ENCODE measurements at places on chromosomes 3 and 15.
A peak's percentile ranks its signal among the peaks of the same experiment; 100 is the strongest.

- peaks cover 37% of the 10 kb centered on the region for H3K36me3 ChIP-seq
- DNase-seq = no peak
- H3K27ac ChIP-seq = no peak overlapping the region
- no peak overlapping the region for H3K4me3 ChIP-seq
Observed at GRCh38 chr15:68285259-68285980, 7.9 kb downstream of the FEM1B start.

DNA sequence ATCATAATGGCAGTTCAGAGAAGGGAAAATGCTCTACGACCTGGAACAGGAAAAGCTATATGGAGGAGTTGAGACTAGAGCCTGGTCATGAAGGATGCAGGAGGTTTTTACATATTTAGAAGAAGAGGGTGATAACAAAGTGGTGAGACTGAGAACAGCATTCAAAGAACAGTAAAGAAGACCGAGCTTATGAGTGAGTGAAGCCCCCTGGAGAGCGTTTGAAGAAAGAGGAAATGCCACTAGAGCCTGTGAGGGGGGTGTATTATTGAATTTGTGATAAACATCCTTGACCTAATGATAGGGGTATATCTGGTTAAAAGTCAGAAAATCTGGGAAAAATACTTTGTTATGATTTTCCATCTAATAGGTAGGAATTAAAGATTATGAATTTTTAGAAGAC is 4.2 kb downstream of the PARP9 start:
- peaks cover 57% of the 10 kb centered on the region for H3K4me1 ChIP-seq
- peak overlapping the region; percentile 63 for H3K27ac ChIP-seq
- H3K36me3 ChIP-seq = peaks cover 60% of the 10 kb centered on the region
- no peak for DNase-seq
- H3K27me3 ChIP-seq = no peaks in the 10 kb centered on the region

DNA sequence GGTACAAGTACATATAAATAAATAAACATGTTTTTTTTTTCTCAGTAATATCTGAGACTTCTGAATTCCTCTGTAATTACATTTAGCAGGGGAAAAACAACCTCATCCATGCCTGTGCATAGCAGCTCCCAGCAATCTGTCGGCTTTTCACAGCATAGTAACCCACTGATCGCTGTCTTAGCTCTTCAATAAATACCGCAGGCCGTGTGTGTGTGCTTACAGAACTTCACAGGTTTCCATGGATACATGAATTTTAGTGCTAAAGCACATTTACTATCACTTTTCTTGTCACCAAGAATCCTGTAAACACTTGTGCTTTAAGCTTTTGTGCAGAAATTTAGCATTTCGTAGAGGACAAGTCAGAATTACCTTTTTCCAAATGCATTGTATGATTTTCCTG is 4.0 kb upstream of the PLAAT1 start:
- H3K4me1 ChIP-seq = no peaks in the 10 kb centered on the region
- no peak overlapping the region for H3K4me3 ChIP-seq
- no peak overlapping the region for H3K27ac ChIP-seq

- H3K4me1 ChIP-seq = peaks cover 22% of the 10 kb centered on the region
- peak; percentile 77 for DNase-seq
- H3K4me3 ChIP-seq = peak overlapping the region; percentile 17
- H3K27ac ChIP-seq = peak overlapping the region; percentile 20
- H3K27me3 ChIP-seq = peaks cover 6% of the 10 kb centered on the region
- H3K36me3 ChIP-seq = no peaks in the 10 kb centered on the region
Observed at GRCh38 chr3:119352034-119352609, 57.9 kb downstream of the ARHGAP31 start.

- DNase-seq = no peak
- H3K36me3 ChIP-seq = no peaks in the 10 kb centered on the region
- H3K27me3 ChIP-seq = no peaks in the 10 kb centered on the region
- H3K4me3 ChIP-seq = no peak overlapping the region
- H3K27ac ChIP-seq = no peak overlapping the region
- H3K4me1 ChIP-seq = no peaks in the 10 kb centered on the region
Observed at GRCh38 chr3:25412269-25412668, 15.8 kb upstream of the RARB start.

GRCh38 chr3:171262431-171262830 is 197.8 kb downstream of the TNIK start:
- H3K27me3 ChIP-seq = no peaks in the 10 kb centered on the region
- DNase-seq = peak; percentile 22
- no peak overlapping the region for H3K4me3 ChIP-seq

- DNase-seq = no peak
- H3K4me3 ChIP-seq = no peak overlapping the region
- H3K27ac ChIP-seq = no peak overlapping the region
- peaks cover 6% of the 10 kb centered on the region for H3K4me1 ChIP-seq
Observed at GRCh38 chr3:18531662-18532061, 106.5 kb upstream of the SATB1 start.

DNA sequence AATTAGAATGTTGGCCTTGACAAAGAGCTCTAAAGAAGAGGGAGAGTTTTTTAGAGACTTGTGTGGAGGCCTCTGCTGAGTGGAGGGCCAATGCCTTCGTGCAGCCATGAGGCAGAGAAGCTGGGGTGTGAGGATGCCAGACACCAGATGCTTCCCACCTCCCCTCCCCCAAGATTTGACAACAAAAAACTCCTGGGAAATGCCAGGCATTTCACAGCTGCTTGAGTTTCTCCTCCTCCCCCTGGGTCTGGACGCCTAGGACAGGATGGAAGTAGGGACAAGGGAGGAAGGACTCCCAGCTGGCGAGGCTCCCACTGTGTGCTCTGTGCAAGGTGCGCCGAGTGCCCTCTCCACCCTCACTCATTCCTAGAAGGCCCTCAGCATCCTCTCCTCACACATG is 20.1 kb downstream of the TGM4 start:
- no peaks in the 10 kb centered on the region for H3K27me3 ChIP-seq
- no peak for DNase-seq
- no peak overlapping the region for H3K4me3 ChIP-seq
- H3K36me3 ChIP-seq = no peaks in the 10 kb centered on the region
- H3K4me1 ChIP-seq = no peaks in the 10 kb centered on the region
- H3K27ac ChIP-seq = no peak overlapping the region

GRCh38 chr15:55859681-55860080 is 116.7 kb upstream of the PRTG start:
- no peak overlapping the region for H3K27ac ChIP-seq
- no peaks in the 10 kb centered on the region for H3K27me3 ChIP-seq
- H3K4me3 ChIP-seq = no peak overlapping the region
- H3K4me1 ChIP-seq = no peaks in the 10 kb centered on the region
- DNase-seq = no peak

GRCh38 chr15:59169251-59169708 is 37.4 kb upstream of the LDHAL6B start:
- DNase-seq = no peak
- peak overlapping the region; percentile 89 for H3K27ac ChIP-seq
- peaks cover 34% of the 10 kb centered on the region for H3K36me3 ChIP-seq
- H3K4me3 ChIP-seq = peak overlapping the region; percentile 28
- H3K4me1 ChIP-seq = peaks cover 17% of the 10 kb centered on the region

- no peaks in the 10 kb centered on the region for H3K36me3 ChIP-seq
- DNase-seq = no peak
- no peak overlapping the region for H3K4me3 ChIP-seq
- no peaks in the 10 kb centered on the region for H3K4me1 ChIP-seq
Observed at GRCh38 chr3:17979252-17979651, 236.8 kb upstream of the TBC1D5 start.

DNA sequence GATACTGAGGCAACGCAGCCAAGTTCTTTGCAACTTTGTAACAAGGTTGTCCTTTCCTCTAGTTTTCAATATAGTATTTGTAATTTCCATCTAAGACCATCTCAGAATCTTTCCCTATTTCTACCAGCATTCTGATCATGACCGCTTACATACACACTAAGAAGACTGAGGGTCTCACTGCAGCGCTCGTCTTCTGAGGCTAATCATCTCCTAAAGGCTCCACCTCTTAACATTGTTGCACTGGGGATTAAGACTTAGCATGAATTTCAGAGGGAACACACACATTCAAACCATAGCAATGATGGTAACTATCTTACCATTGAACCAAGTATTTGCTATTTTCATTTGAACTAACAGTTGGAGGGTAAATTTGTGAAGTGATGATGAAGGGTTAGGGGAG is 463.3 kb upstream of the CCDC54 start:
- no peak overlapping the region for H3K27ac ChIP-seq
- no peak overlapping the region for H3K4me3 ChIP-seq
- no peak for DNase-seq
- H3K36me3 ChIP-seq = no peaks in the 10 kb centered on the region
- peaks cover 7% of the 10 kb centered on the region for H3K27me3 ChIP-seq
- H3K4me1 ChIP-seq = no peaks in the 10 kb centered on the region

GRCh38 chr3:53083521-53083920 is 37.6 kb upstream of the SFMBT1 start:
- peaks cover 1% of the 10 kb centered on the region for H3K4me1 ChIP-seq
- DNase-seq = no peak
- no peak overlapping the region for H3K4me3 ChIP-seq
- no peak overlapping the region for H3K27ac ChIP-seq
- no peaks in the 10 kb centered on the region for H3K27me3 ChIP-seq

GRCh38 chr15:91496754-91497691 is 356.5 kb upstream of the SLCO3A1 start:
- H3K36me3 ChIP-seq = no peaks in the 10 kb centered on the region
- H3K27me3 ChIP-seq = peaks cover 17% of the 10 kb centered on the region
- no peak overlapping the region for H3K4me3 ChIP-seq
- no peaks in the 10 kb centered on the region for H3K4me1 ChIP-seq
- H3K27ac ChIP-seq = no peak overlapping the region

DNA sequence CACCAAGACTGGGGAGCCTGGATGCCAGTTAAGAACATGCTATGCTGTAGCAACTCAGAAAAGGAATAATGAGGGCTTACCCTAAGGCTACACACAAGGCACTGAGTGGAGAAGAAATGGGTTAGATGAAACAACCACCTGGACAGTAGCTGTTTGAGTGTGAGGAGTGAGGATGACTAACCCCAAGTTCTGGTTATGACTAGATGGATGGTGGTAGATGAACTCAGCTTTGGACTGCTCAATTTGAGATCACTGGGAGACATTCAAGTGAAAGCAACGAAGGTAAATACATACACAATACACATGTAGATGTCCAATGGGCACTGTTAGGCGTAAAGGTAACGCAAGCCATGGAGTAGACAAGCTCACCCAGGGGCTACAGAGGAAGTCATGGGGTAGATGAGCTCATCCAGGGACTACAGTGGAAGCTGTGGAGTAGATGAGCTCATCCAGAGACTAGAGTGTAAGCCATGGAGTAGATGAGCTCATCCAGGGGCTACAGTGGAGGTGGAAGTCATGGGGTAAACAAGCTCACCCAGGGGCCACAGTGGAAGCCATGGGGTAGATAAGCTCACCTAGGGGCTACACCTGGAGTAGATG is 98.3 kb downstream of the ANO10 start:
- H3K4me1 ChIP-seq = no peaks in the 10 kb centered on the region
- no peak overlapping the region for H3K27ac ChIP-seq
- DNase-seq = no peak
- H3K4me3 ChIP-seq = no peak overlapping the region
- no peaks in the 10 kb centered on the region for H3K27me3 ChIP-seq
- peaks cover 8% of the 10 kb centered on the region for H3K36me3 ChIP-seq

- peaks cover 5% of the 10 kb centered on the region for H3K27me3 ChIP-seq
- no peak overlapping the region for H3K4me3 ChIP-seq
- no peaks in the 10 kb centered on the region for H3K36me3 ChIP-seq
- no peak overlapping the region for H3K27ac ChIP-seq
- no peak for DNase-seq
Observed at GRCh38 chr15:95498961-95499360, 831.5 kb upstream of the NR2F2 start.

DNA sequence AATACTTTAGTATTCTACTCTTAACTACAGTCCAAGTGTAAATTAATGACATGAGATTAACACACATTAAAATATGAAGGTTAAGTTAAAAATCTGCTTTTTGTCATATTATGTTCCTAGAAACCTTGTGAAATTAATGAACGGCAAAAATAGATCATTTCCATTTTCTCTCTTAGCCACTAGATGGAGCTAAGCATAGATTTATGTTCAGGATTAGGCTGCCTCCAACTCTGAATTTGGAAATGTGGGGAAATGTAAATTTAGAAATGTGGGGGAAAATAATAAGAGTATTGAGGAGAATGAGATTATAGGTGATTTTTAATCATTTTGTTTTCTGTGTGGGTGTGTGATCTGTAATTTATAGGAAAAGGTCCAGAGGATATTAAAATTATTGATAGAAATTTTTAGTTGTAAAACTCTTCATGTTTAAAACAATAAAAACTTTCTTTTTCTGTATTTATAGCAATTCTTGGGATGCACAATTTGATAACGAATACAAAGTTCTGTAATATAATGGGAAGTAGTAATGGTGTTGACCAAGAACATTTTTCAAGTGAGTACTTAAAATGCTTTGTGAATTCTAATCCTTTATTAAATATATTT is 59.2 kb downstream of the TMOD3 start:
- H3K27ac ChIP-seq = no peak overlapping the region
- peaks cover 8% of the 10 kb centered on the region for H3K4me1 ChIP-seq
- no peak for DNase-seq
- H3K27me3 ChIP-seq = no peaks in the 10 kb centered on the region

GRCh38 chr15:71705151-71705550 is 105.2 kb upstream of the NR2E3 start:
- H3K27ac ChIP-seq = no peak overlapping the region
- H3K4me1 ChIP-seq = no peaks in the 10 kb centered on the region
- peaks cover 6% of the 10 kb centered on the region for H3K27me3 ChIP-seq
- H3K4me3 ChIP-seq = no peak overlapping the region
- no peaks in the 10 kb centered on the region for H3K36me3 ChIP-seq

DNA sequence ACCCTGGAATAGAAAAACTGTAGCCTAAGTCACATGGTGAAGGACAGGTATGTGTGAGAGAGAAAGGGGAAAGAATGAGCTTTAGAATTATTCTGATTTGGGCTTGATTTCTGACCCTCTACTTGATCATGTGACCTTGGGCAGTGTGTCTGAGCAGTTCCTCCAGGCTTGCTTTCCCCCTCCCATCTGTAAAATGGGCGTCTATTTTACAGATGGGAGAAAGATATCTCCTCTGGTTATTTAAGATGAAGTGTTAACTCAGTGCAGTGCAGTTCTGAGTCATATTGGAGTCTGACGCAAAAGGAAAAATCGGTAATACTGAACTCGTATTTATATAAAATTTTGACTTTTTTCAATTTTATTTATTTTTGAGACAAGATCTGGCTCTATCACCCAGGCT is 38.1 kb upstream of the LMOD3 start:
- H3K4me3 ChIP-seq = no peak overlapping the region
- H3K4me1 ChIP-seq = peaks cover 2% of the 10 kb centered on the region
- H3K27me3 ChIP-seq = peaks cover 11% of the 10 kb centered on the region
